ENCODE measurements at places on chromosomes 1 and 21.
A peak's percentile ranks its signal among the peaks of the same experiment; 100 is the strongest.

- no peak for DNase-seq
These were observed 16.0 kb downstream of the QSOX1 start for GRCh38 chr1:180170546-180171151.

- DNase-seq: no peak
These were observed 1.4 kb downstream of the KIAA0319L start for GRCh38 chr1:35555601-35556477.

DNA sequence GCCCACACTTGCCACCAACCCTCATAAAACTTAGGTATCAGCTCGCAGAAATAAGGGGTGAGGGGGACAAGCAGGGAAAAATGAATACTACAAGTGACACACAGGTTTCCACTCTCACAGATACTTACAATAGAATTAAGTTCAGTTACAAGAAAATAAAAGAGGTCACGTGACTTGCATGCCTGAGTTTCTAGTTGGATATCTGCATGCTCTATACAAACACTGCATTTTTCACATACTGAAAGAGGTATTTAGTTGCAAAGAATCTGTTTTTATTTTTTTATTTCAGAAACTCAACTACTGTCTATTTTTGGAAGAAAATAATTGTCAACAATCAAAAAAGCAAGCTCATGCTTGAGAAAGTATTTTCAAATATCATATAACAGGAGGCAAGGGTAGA lies 43.5 kb downstream of the DPYD start:
- no peak for DNase-seq

DNA sequence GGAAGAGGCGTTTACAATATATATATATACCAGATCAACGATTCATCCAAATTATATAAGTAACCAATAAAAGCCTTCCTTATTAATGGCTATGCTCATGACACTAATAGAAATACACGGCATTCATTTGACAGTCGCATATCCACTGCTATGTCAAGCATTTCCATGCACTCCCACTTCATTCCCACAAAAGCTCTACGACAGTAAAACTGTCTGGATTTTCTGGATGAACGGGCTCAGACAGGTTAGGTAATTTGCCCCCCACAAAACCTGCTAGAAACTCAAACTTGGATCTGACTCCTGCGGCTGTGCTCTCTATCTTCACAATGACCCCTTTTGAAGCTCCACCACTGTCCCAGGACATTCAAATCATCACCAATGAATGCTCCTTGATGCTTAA lies 11.4 kb downstream of the DNAJC11 start:
- no peak for DNase-seq

- DNase-seq: no peak
These were observed 356.3 kb upstream of the PRMT6 start for GRCh38 chr1:106700211-106700610.

DNA sequence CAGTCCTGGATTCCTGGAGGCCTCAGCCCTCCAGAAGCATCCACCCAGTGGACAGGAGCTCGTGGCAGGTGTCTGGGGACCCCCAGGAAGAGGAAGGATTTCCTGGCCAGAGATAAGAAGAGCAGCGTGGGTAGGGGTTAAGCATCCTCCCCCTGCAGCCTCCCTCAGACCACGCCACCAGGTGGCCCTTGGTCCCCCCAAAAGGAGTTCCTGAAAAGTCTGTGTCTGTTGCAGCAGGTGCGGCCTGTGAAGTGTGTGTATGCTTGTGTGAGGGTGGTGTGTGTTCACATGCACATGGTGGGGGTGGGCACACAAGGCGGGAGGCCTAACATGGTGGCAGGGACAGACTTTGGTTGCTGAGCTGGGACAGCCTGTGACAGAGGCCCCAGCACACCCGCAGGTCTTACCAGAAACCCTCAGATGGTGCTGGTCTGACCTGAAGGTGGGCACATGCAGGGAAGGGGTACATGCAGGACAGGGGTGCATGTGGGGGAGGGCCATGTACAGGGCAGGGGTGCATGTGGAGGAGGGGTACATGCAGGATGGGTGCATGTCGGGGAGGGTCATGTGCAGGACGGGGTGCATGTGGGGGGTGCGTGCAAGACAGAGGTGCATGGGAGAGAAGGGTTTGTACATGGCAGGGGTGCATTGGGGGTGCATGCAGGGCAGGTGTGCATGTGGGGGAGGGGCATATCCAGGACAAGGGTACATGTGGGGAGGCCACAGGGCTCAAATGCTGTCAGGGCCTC lies 18.2 kb upstream of the RUNX3 start:
- no peak for DNase-seq

GRCh38 chr21:15841856-15842564 lies 112.2 kb downstream of the USP25 start:
- DNase-seq: no peak

GRCh38 chr1:116504308-116505156 lies 66.3 kb downstream of the CD58 start:
- DNase-seq: peak; percentile 91

GRCh38 chr1:165697491-165697880 lies 876 bp downstream of the ALDH9A1 start:
- no peak for DNase-seq

DNA sequence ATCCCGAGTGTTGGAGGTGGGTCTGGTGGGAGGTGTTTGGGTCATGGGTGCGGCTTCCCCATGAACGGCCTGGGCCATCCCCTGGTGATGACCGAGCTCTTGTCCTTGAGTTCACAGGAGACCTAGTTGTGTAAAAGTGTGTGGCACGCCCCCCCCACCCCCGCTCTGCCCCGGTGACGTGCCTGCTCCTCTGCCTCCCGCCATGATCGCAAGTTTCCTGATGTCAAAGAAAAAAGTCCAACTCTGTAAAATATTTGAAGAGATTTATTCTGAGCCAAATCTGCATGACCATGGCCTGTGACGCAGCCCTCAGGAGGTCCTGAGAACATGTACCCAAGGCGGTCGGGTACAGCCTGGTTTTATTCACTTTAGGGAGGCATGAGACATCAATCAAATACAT lies 125.1 kb upstream of the COL6A1 start:
- DNase-seq: no peak

DNA sequence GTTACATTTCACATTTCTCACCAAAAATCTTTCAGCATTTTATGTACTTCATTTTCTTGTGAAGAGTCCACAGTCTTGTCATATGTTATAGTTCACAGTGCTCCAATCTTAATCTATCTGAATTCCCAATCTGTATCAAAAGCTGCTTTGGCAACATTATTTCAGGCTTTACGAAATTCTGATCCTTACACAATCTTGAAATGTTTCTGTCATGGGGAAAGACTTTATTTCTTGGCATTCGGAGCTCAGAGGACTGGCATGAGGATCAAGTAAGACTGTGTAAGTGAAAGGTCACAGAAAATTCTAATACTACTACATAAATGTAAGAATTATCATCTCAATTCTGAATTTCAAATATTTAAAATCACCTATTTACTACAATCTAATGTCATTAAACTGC lies 2.0 kb downstream of the USP33 start:
- no peak for DNase-seq

DNA sequence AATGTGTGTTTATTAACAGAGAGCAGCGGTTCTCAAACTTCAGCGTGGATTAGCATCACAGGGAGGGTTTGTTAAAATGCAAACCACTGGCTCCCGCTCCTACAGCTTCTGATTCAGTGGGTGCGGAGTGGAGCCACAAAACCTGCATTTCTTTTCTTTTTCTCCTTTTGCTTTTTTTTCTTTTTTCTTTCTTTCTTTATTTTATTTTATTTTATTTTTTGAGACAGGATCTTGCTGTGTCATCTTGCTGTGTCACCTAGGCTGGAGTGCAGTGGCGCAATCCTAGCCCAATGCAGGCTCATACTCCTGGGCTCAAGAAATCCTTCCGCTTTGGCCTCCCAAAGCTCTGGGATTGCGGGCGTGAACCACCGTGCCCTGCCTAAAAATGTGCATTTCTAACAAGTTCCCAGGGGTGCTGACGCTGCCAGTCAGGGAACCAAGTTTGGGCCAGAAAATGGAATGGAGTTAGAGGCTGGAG lies 20.9 kb upstream of the SLC1A7 start:
- no peak for DNase-seq

DNA sequence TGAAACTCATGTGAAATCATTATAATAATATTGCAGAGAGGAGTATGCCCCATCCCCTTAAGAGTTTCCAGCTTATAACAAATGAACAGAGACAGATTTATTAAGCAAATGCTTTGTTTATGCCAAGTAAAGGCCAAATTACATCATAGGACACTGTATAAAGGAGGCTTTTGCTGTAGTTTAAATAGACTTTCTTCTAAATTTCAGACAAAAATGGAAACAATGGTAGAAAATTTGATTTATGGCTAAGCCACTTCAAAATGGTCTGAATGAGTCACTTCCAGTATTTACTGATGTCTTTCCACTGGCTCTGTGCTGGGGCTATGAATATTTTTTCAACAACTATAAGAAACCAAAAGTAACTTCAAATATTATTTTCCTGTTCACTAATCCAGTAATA lies 81.1 kb upstream of the ST6GALNAC5 start:
- DNase-seq: no peak

DNA sequence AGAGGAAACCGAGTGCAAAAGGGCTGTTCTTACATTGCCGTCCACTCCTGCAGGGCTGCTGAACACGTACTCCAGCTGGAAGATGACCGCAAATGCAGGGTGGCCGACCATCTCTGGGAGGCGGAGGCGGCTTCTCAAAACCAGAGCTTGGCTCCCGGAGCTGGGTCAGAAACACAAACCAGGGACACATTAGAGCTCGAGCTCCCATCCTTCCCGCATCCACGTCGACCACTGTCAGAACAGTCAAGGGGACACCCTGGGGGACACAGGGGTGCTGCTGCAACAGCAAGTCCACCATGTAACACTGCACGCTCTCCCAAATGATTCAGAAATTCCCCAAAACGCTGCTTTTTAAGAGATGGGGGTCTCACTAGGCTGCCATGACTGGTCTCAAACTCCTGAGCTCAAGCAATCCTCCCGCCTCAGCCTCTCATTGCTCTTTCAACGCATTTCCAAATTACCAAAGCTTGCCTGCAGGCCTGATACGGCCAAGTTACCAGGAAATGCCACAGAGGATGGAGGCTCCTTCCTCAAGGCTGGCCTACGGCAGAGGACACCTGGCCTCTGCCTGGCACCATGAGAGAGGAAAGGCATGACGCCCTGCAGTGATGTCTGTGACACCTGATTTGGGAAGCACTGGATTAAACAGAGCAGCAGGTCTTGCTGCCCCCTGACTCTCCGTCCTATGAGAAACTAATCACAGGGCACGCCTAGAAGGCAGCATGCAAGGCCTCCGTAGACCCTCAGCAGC lies 45.0 kb downstream of the NPHP4 start:
- DNase-seq: no peak

DNA sequence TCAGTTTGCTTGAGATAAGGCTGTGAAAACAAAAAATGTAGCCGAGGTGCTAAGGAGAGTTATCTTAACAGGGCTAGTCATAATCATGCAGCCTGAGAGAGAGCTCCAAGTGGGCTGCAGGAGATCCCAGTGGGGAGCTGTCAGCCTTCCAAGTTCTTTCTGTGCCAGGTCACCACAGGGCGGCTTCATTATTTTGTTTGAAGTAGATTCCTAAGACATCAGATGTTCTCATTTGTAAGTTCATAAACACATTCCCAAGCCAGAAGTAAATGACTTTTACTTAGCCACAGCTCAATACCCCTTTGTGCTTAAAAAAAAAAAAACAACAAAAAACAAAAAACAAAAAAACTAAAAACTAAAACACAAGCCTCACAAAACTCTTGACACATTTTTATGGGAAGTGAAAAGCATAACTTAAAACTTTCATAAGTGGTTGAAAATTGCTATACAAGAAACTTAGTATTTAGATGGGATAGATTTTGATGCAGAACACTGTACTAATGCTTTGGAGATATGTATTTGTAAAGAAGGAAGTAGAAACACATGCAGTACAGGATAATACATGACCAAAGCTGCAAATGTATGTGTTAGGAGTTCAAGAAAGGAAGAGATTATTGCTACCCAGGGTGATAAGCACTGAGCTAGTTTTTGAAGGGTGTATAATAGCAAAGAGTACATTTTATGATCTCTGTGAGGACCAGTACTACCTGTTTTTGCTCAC lies 8.6 kb downstream of the CDC14A start:
- DNase-seq: no peak

DNA sequence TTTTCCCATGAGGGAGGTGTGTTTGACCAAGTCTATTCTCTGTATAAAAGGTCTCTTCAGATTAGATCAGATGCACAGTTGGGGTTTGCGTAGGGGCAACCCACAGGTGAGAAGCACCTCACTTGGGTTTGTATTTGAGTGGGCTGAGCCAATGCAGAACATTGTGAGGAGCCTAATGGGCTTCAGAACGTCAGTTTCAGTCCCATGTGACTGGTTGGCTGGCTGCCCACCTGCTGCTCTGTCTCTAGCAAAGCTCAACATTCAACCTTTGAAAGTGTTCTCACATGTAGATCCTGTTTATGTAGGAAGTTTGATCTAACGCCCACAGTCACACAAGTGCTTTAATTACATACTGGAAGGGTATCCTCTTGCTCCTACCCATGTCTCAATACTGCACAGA lies 105.5 kb downstream of the FASLG start:
- DNase-seq: peak; percentile 13

DNA sequence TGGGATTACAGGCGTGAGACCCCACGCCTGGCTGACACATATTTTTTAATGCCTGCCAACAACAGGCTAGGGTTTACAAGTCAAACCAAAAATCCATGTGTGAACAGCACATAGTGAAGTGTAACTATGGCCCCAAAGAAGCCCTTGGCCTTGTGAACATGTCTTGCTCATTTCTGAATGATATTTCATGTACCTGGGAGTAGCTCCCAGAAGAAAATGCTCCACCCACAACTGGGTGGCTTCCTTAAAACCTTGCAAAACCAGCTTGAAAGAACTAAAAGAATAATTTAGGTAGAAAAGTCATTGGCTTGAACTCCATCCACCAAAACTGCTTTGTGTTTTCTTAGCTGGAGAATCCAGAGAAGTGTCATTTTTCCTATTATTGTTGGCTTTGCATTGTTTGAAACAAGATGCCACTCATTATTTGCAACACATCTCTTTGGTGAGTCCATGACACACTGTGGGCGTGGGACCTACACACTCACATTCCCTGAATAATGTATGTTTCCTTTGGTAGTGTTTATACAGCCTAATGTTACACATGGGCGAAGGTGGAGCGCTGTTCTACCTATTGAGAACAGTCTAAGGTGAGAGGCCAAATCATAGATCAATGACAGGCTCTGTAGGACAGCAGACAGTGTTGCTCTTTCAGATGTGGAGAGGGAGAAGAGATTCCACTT lies 28.5 kb upstream of the SDE2 start:
- no peak for DNase-seq

GRCh38 chr1:224535641-224536040 lies 80.5 kb upstream of the CNIH3 start:
- DNase-seq: no peak

- no peak for DNase-seq
These were observed 89.5 kb upstream of the GREM2 start for GRCh38 chr1:240701412-240701811.

GRCh38 chr1:227449051-227449450 lies 114.3 kb upstream of the ZNF678 start:
- DNase-seq: no peak

DNA sequence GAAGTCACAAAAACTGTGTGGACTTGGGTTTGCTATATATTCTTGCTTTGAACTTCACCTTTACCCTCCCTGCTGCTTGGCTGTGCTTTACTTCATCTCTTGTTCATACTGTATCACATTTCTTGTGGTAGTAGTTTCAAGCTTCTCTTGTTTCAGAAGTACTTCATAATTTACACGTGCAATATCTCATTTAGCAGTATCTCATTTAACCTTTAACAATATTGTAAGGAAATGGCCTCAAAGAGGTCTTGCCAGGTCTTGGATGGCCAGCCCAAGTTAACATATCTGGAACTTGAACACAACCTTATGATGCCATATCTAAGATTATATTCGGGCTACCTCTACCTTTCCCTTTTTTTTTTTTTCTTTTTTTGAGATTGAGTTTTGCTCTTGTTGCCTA lies 1.7 kb upstream of the TRIM45 start:
- no peak for DNase-seq

GRCh38 chr1:149966405-149966804 lies 29.7 kb upstream of the MTMR11 start:
- DNase-seq: no peak

Data from central memory CD4-positive, alpha-beta T cell (primary cell).